CD14-positive monocyte (primary cell): ENCODE measurements at places on chromosomes 13 and 19.

GRCh38 chr13:50344717-50345116, 329.5 kb downstream of the KCNRG start:
- DNase-seq, result no peak

GRCh38 chr13:23087880-23088279, 92.9 kb upstream of the SGCG start:
- no peak for DNase-seq

DNA sequence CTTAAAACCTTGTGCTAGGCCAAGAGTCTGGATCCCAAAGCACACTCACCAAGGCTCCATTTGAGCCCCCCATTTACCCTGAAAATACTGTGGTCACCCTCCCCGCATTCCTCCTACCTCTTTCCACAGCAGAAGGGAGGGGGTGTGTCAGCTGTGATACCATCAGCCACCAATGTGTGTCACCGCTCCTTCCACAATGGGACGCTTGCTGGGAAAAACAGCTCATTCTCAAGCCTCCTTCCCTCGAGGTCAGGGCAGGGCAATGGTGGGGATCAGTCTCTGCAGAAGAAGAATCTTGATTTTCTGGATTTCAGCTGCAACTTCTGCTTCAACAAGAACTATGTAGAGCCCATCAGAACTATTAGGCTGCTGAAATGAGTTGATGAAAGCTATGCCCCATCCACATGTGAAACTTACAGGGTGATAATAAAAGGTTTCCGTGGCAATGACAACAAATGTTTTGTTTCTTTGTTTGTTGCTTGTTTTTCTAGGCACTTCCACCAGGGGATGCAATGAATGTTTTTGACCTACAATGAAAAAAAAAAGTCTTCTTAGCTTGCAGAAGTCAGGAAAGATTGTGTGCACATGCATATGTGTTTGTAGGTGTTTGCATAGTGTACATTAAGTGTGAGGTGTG, 26.4 kb upstream of the ZNF507 start:
- DNase-seq, result no peak

GRCh38 chr19:47406711-47407416, 12.5 kb downstream of the MEIS3 start:
- no peak for DNase-seq

DNA sequence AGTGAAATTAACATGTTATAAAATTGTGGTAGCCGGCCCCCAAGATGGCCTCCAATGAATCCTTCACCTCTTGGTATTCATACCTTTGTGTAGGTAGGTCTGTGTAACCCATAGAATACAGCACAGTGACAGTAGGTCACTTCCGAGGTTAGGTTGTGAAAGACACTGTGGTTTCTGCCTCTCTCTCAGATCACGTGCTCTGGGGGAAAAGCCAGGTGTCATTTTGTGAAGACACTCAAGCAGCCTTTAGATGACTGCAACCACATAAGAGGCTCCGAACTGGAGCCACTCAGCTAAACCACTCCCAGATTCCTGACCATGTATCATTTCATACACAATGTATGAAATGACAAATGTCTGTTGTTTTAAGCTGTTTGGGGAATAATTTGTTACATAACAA, 9.8 kb upstream of the USPL1 start:
- DNase-seq, result peak; percentile 11

GRCh38 chr19:30371960-30372824, at the start of gene ZNF536:
TSS of gene ZNF536 (plus strand) at chr19:30372384. CDS start at chr19:30443563, 71,179 bp downstream.
- DNase-seq, result no peak

- DNase-seq, result no peak
These were observed 20.2 kb downstream of the NKPD1 start for GRCh38 chr19:45140533-45140932.

- DNase-seq, result no peak
These were observed 134.9 kb downstream of the RAP2A start for GRCh38 chr13:97568850-97569249.

DNA sequence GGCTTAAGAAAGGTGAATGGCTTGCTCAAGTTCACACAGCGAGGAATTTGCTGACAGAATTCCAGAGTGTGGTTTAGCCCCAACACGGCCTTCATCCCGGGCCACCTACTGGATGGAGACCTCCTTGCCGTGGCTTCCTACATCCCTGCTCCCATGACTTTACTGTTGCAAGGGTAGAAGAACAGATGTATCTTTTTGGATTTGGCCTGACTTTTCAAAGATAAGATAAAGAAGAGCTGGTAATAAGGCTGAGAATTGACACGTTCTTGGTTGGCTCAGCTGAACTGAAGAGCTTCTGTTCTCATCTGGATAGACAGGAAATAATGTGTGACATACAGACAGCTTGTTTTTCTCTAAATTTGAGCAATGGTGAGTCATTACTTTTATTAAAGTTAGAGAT, 113.1 kb downstream of the KLF5 start:
- DNase-seq, result no peak

DNA sequence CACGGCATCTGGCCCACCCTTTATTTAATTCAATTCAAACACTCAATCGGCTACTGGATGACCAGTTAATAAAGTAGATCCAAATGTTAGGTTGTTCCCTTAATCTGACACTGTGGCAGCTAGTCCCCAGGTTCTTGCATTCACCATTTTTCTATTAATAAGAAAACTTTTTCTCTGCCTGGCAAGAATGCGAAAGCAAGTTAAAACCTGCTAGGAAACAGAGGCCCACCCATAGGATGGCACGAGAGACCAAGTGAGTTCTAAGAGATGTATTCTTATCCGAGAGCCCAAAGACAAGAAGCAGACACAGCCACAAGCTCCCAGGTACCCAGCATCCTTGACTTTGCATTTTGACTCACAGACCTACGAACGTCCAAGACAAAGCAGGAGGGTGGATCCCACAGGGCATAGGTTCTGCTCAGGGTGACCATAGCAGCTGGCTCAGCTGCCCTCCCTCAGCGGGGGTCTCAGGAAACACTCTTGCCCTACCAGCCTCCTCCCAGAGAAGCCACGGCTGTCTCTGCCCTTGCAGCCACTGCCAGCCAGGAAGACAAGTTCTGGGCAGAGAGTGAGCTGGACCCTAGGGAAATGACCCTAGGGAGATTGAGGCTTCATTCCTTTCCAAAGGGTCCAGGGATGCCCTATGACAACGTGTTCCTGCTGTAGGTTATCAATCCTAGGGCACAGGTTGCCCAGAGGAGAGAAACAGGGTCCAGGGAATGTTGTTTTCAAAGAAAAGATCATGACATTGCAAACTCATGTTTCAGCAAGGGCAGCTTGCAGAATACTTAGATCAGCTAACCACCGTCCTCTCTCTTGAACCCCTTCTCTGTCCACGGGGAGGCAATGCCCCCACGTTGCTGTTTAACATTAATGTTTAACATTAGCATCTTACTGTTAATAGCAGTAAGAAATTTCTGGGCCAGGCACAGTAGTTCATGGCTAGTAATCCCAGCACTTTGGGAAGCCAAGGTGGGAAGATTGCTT, 147.2 kb upstream of the ZNF507 start:
- DNase-seq, result no peak

- no peak for DNase-seq
These were observed 93.9 kb downstream of the TSHZ3 start for GRCh38 chr19:31255174-31255799.

- DNase-seq, result no peak
These were observed 565 bp downstream of the KLK10 start for GRCh38 chr19:51018745-51019543.

- DNase-seq, result no peak
These were observed 165.0 kb downstream of the TM9SF2 start for GRCh38 chr13:99666146-99666805.

GRCh38 chr13:30049692-30050091, 199.3 kb upstream of the UBL3 start:
- DNase-seq, result no peak

- no peak for DNase-seq
These were observed 58.8 kb upstream of the ZNF681 start for GRCh38 chr19:23817519-23817918.

GRCh38 chr13:32409561-32410421, 18.1 kb downstream of the N4BP2L1 start:
- DNase-seq, result no peak

DNA sequence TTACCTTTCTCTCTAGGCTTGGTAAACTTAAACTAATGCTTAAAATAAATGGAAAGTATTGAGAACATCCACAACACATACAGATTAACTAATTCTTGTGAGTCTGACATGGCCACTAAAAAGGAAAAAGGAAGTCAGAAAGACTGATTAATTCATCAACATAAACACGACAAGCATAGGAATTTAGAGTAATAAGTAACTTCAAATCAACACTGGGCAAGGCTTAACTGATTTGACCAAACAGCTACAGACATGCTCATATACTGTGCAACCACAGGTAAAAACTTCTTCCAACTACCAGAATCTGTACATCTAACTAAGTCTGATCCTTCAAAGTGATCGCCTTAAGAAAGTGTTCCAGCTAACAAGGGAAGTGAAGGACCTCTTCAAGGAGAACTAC, 20.5 kb downstream of the UGGT2 start:
- no peak for DNase-seq

DNA sequence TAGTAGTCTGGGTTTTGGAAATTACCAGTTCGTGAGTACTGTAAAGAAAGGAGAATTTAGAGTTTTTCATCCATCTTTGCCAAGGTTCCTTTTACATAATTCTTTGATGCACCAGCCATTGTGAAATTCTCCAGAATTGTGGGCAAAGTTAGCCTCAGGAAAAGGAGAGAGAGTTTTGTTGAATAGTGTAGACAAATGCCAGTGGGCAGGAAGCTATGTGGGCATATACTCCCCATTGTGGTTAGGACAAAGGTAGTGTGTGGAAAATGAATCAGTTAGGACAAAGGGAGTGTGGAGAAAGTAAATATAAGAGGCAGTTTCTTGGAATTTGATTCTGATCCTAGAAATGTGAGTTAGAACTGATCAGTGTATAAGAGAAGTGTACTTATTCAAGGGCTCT, 67.9 kb downstream of the PCCA start:
- no peak for DNase-seq

GRCh38 chr19:55703790-55704215, 28.8 kb downstream of the EPN1 start:
- DNase-seq, result peak; percentile 44

DNA sequence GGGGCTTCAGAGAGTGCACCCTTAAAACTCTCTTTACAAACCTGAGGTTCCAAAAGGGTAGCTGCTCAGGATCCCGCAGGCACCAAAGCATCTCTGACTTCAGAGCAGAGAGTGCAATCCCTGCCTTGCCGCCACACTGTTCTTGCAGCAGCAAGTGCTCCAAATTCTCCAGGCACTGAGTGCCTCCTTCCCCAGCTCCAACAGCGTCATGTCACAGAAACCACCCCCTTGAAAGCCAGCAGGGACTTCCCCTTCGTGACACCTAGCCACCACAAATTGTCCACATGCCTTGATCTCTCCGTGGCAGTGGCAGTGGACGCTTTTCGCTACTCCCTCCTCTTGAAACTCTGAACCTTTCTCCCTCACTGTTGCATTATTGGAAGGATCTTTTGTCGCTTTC, 39.9 kb downstream of the MBNL2 start:
- no peak for DNase-seq

DNA sequence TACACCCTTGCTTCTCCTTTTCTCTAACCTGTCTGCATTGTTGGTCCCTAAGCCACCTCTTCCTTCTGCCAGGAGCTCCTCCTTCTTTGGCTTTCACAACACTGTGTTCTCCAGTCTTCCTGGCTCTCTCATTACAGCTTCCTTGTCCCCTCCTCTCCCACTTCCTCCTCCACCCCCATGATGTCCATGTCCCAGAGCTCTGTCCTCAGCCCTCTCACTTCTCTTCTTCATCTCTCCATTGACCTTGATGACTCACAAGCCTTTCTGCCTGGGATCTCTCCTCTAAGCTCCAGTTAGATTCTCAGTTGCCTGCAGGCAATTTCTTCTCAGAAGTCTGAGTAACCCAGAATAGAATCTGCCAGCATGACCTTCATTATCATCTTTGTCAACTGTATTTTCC, 100.3 kb upstream of the WASF3 start:
- DNase-seq, result no peak

- DNase-seq, result no peak
These were observed 106.4 kb upstream of the UBL3 start for GRCh38 chr13:29956853-29957252.

DNA sequence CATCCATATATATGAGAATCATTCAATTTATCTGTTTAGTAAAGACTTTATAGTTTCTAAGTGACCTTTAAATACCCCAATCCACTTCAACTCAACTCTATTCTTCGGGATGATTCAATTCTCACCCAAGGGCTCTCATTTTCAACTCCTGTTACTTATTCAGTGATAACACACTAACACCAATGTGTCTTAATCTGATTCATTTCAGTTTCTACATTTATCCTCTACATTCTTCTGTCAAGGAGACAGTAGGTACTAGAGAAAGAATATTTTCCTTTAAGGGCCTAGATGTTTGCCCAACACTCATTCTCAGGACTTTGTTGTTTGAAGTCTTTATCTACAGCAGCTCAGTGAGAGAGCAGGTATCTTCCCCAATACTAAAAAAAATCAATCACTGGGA, 7.1 kb downstream of the ARGLU1 start:
- DNase-seq, result no peak

DNA sequence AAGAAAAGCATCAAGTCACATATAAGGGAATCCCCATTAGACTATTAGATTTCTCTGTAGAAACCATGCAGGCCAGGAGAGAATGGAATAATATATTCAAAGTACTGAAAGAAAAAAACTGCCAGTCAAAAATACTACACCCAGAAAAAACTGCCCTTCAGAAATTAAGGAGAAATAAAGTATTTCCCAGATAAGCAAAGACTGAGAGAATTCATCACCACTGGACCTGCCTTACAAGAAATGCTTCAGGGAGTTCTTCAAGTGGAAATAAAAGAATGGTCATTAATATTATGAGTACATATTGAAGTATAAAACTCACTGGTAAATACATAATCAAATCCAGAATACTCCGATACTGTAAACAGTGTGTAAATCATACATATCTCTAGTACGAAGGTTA, 35.9 kb downstream of the VWA8 start:
- DNase-seq, result no peak

GRCh38 chr13:33953781-33954180, 135.8 kb downstream of the RFC3 start:
- DNase-seq, result no peak

- no peak for DNase-seq
These were observed 96.2 kb downstream of the ZIC5 start for GRCh38 chr13:99875391-99875790.

GRCh38 chr19:49904136-49904535, 7.4 kb upstream of the IL4I1 start:
- peak; percentile 64 for DNase-seq

GRCh38 chr13:50911081-50911631, 1.6 kb downstream of the RNASEH2B start:
- no peak for DNase-seq
